Activated T-cell treated with anti-CD3 and anti-CD28 coated beads, Interleukin-2, amount 50 U/mL, for 4 hours (primary cell): ENCODE measurements at places on chromosomes 7 and 10. TPM values are rescaled to one million over a fixed set of nuclear protein-coding genes. Genes with fewer than 3 reads are reported as not detected.

Gene EPO
- total RNA-seq, result not detected

- no peak for DNase-seq
Observed at GRCh38 chr7:8988267-8988666, 554.9 kb downstream of the NXPH1 start.

- DNase-seq, result no peak
Observed at GRCh38 chr7:150759479-150759878, 22.3 kb downstream of the GIMAP5 start.

DNA sequence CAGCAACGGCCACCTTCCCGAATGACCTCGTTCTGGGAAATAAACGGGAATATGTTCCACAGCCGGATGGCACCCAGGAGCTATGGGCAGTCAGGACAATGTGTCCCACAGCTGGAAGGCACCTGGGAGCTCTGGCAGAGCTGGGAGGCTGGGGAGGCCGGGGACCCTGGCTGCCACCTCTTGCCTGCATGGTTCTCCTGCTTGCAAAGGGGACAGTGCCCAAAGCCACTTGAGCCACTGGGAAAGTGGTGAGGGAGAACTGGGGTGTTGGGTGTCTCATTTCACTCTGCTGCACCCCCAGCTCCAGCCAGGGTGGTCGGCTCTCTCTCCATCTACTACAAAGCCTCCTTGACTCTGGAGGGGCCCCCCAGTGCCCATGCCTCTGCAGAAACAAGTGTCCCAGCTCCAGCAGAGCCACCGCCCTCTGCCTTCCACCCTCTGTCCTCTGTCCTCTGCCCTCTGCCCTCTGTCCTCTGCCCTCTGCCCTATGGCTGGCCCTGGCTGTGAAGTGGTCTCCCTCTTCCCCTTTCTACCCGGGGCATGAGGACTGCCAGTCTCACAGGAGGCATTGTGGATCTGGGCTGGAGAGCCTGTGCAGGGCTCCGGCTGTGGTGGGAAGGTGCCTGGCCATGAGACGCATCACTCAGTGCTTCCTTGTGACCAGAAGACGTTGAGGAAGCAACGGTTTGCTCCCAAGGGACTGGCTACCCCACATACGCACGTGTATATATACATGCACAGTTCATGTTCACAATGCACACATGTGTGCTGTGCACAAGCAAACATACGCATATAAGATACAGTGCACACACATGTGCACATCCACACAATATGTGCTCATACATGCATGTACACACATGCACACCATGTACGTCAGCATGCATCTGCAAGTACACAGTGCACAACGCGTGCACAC is 21.5 kb upstream of the INPP5A start:
- DNase-seq, result peak; percentile 2

Gene KLHDC10
- total RNA-seq, result 14.9 TPM

- DNase-seq, result no peak
Observed at GRCh38 chr10:50533296-50533695, 90.5 kb downstream of the SGMS1 start.

Gene ADAM8
- total RNA-seq, result 62.8 TPM

DNA sequence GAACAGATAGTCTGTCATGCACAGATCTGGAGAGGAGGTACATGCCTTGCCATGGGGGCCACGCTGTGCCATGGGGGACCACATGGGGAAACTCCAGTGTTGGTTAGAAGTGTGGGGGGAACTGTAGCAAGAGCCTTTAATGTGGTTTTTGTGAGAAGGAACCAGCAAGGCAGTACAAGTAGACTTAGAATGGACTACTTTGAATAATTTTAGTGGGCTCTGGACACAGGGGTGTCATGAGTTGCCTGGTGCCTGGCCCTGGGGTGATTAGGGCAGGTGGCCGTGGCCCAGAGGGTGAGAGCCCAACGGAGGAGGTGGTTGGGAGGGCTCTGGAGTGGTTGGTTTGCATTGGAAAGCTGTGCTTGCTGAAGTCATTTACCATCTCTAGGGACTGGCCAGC is 77.2 kb downstream of the CXCL12 start:
- no peak for DNase-seq
